ENCODE measurements at places on chromosomes 16 and 17.

DNA sequence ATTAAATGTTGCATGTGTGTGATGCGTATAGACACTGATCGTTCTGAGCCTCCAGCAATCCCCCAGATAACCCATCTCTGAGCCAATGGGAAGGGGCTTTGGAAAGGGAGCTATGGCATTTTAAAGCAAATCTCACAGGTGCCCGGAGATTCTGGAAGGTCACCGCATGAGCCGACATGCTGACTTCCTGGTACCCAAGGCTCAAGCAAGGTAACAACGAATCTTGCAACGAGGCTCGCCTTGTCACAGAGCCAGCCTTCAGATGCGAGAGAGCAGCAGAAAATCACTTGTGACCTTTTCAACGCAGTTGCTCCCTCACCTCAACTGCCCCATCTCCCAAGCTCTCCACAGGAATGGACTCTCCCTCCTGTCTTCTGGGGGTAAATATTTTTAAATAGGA is 154.8 kb upstream of the CDH5 start:
- DNase-seq: no peak

GRCh38 chr16:86558355-86559193 is 3.5 kb upstream of the MTHFSD start:
- no peak for DNase-seq

- DNase-seq: no peak
These were observed 11.9 kb upstream of the PIK3R6 start for GRCh38 chr17:8879410-8879809.

DNA sequence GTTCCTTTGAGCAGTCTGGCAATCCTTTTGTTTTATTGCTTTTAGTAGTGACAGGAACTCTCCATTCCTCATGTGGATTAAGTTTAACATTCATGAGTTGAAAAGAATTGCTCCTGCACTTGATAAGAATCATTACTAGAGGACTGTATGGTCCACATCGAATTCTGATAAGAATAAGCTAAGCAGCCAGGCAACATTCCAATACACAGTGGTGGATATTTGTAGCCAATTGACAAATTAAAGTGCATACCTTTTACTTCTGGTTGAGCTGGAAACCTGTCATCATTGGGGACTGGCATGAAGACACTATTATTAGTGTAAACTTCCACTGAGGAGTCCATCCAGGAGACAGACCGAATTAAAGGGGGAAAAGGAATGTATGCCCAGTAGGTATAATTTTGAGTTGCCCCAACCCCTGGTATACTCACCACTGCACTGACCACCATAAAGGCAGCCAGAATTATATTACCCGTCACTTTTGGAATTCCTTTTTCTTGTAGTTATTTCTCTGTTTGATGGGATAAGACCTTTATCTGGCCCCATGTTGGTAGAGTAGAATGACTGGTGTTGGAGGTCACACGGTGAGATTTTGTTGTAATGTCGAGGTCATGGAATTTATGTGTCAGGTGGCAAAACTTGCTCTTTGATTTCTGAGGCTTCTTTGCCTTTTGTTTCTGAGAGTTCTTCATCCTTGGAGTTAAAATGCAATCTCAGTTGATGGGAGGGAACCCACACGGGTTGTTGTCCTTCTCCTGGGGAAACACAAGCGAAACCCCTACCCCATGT is 72.1 kb upstream of the ARL4D start:
- no peak for DNase-seq

DNA sequence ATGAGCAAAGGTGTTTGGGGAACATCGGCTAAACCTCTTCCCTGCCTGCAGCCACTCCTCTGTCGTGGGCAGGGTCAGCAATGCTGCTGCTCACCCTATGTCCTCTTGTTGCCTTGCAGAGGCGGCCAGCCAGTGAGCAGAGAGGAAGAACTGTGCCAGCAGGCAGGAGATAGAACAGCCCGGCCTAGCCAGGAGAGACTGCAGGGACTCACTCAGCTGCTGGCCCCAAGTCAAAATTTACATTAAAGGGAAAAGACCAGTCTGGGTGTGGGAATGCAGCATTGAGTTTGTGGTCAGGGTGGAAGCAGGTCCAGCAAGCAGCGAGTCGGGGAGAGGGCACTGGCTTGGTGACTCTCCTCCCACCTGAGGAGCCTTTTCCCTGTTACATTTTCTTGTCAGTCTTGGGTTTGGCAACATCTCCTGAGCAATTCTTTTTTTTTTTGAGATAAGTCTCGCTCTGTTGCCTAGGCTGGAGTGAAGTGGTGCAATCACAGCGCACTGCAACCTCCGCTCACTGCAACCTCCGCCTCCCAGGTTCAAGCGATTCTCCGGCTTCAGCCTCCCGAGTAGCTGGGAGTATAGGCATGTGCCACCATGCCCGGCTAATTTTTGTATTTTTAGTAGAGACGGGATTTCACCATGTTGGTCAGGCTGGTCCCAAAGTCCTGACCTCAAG is 22.7 kb downstream of the LIG3 start:
- peak; percentile 29 for DNase-seq

- DNase-seq: no peak
These were observed 19.4 kb upstream of the ENDOV start for GRCh38 chr17:80395402-80396151.

GRCh38 chr16:2482708-2483534 is 8.0 kb downstream of the TBC1D24 start:
- no peak for DNase-seq

DNA sequence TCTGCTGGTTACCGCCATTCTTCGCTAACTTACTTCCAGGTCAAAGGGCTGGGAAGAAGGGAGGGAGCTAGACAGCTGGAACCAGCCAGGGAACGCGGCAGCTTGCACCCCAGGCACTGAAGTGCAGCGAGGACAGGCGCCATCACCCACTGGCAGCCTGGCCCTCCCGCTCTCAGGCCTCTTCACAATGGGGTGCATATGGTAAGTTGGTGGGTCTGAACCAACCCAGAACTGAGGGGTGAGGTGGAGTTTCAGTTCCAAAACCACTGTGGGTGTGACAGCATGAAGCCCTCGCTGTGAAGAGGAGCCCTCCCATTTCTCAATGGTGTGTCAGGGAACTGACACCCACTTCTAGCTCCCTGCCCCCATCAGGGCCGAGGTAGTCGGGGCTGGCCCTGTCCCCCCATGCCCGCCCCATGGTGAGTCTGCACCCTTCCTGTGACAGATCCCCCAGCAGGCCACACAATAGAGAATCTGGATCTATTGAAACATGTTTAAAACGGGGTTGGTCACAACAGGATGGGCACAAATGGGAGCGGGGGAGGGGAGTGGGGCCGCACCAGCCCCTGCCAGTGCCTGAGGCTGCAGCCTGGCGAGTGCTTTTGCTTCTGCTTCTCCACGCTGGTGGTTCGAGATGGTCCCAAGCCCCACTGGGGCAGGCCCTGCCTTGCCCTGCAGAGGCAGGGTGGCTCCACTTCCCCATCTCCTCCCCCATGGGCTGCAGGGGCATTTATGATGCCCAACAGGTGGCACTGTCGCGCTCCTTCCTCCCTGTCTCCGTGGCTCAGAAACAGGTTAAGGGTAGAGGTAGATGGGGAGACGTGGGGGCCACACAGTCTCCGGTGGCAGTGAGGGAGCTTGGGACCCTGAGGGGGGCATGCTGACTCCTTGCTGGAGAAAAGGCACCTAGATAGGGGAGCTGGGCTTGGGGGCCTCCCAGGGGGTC is 2.3 kb downstream of the LIMD2 start:
- no peak for DNase-seq

- DNase-seq: no peak
These were observed 3.4 kb upstream of the PRSS8 start for GRCh38 chr16:31138621-31139578.

DNA sequence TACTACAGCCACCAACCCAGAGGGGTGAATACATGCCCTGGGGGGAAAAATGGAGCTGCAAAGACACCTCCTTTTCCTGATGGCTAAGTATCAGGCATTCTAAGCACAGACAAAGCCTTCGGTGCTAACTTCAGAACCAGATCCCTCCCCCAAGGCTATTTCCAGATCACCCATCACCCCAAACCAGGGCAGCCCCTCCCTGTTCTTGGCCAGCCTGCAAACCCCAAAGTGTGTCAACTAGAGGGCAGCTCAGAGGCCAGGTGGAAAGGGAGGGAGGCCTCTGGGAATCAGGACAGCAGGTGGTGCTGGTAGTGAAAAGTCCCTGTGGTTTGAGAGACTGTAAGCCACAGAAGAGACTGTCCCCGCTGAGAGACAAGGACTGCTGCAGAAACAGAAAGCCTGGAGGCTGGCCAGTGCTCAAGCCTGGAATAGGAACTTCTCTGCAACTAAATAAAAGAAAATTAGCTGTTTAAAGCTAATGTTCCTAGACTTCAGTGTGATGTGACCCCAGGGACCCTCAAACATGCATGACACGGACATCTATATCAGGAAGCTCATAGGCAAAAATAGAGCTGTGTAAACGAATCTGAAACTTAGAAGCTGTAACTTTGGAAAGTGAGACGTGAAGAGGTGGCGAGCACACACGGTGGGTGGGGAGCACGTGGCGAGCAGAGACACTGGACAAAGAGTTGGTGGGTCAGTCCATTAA is 9.1 kb downstream of the TUBG1 start:
- no peak for DNase-seq

GRCh38 chr17:7237761-7238419 is 1.4 kb downstream of the PHF23 start:
- no peak for DNase-seq
